ENCODE measurements at places on chromosomes 16 and 17.

DNA sequence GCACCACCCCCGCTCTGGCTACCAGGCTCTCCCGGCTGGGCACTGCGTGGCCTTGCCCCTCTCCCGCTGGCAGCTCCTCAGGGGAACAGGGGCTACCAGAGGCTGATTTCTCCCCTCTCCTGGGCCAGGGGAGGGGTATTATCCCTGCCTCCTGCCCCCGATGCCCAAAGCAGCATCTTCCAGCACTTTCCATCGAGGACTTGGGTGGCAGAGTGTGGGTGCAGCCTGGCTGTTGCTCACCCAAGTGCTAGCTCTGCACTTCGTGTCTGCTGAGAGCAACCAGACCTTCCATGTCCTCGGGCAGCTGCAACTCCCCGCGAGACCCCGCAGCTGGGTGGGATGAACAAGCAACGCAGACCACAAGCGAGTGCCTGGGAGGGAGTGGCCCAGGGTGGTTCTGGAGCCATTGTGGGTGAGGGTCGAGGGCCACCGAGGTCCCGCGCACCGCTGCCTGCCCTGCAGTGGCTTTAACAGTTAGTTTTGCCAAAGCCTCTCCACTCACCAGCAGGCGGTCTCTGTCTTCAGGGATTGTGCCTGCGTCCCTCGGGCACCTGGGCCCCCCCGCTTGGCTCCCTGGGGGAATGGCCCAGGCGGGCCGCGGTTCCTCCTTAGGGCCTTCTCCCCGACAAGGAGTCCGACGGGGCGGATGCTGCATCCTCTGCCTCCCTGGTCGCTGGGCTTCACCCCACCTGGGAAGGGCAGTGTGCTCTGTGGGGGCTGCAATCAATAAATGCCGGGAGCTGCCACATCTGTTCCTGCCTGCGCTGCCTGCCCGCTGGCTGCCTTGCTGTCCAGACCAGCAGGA is 8.4 kb downstream of the SLC25A10 start:
- DNase-seq: no peak

DNA sequence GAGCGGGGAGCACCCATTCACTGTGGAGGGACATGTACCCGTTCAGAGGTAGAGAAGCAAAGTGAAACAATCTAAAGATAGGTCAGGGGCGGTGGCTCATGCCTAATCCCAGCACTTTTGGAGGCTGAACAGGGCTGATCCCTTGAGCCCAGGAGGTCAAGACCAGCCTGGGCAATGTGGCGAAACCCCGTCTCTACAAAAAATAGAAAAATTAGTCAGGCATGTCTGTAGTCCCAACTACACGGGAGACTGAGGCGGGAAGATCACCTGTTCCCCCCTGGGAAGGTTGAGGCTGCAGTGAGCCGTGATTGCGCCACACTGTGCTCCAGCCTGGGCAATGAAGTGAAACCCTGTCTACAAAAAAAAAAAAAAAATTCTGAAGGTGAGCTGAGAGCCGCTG is 21.7 kb downstream of the MYL4 start:
- DNase-seq: no peak

GRCh38 chr16:83968891-83969649 is 1.0 kb downstream of the NECAB2 start:
- DNase-seq: no peak

DNA sequence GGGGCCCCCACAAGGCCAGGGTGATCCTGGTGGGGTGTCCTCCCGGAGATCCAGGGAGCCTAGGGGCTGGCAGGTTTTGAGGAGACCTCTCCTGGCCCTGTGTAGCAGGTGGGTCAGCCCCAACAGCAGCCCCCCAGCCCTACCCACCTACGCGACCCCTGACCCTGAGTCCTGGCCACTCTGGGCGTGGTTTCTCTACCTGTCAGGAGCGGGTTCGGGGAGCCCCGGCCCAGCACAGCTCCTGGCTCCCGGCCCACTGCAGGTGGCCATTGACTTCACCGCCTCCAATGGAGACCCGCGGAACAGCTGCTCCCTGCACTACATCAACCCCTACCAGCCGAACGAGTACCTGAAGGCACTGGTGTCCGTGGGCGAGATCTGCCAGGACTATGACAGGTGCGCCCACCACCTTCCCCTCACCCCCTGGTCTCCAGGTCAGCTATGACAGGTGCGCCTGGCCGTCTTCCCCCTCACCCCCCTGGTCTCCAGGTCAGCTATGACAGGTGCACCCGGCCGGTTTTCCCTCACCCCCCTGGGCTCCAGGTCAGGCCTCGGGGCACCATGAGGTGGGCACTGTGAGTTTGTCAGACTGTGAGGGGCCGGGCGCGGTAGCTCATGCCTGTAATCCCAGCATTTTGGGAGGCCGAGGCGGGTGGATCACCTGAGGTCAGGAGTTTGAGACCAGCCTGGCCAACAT is 13.0 kb downstream of the CPNE7 start:
- DNase-seq: no peak

DNA sequence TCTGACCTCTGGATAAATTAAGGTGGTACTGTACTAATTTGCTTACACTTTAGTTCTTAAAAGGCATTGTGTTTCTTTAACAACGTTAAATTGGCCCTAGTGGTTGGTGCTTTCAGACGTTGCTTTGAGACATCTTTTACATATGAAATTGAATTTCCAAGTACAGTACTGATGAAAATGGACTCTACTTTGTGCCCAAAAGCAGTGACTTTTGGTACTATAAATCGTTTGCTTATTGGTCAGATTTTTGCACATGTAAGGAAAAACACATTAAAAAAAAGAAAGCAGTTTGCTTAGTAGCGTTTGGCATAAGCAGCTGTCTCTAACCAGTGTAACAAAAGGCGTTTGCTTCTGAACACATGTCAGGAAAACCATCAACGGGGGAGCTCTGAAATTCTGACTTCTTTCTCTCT is 139.6 kb downstream of the CDK5R1 start:
- DNase-seq: no peak

DNA sequence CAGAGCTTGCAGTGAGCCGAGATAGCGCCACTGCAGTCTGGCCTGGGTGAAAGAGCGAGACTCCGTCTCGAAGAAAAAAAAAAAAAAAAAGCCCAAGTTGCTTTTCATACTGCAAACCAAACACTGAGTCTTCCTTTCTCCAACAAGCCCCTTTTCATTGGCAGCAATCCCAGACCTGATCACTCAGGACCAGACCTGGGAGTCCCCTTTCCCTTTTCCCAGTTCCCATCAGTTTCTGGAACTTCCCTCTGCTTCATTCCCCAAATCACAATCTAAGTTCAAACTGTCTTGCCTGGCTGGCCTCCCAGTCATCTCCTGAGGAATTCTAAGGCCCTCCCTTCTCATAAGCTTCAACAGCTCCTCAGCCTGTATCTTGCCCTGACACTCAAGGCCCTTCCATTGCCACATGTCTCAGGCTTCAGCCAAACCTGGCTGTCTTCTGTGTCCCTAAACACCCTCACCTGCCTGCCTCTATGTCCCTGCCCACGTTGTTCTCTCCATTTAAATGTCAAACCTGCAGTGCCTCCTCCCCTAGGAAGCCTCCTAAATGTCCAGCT is 11.8 kb upstream of the PHF12 start:
- no peak for DNase-seq

GRCh38 chr17:45787656-45788055 is 3.5 kb downstream of the CRHR1 start:
- no peak for DNase-seq

DNA sequence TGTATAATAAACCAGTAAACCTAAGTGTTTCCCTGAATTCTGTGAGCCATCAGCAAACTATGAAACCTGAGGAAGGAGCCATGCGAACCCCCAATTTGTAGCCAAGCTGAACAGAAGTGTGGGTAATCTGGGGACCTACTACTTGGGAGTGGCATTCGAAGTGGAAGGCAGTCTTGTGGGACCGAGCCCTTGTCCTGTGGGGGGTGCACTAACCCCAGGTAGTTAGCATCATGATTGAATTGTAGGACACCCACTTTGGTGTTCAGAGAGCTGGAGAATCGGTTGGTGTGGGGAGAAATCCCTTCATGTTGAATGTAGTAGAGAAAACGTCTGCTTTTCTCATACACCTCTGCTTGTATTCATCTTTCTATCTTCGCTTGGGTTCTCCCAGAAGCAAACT is 79.7 kb upstream of the CPHXL start:
- DNase-seq: no peak

- peak; percentile 49 for DNase-seq
Measured at GRCh38 chr17:46212634-46213435, 19.6 kb upstream of the KANSL1 start.

- no peak for DNase-seq
Measured at GRCh38 chr16:19295393-19295792, 9.9 kb downstream of the CLEC19A start.

GRCh38 chr17:67629971-67630320 is 87.8 kb upstream of the NOL11 start:
- DNase-seq: no peak

- no peak for DNase-seq
Measured at GRCh38 chr17:75325348-75325747, 36.1 kb upstream of the SLC25A19 start.

DNA sequence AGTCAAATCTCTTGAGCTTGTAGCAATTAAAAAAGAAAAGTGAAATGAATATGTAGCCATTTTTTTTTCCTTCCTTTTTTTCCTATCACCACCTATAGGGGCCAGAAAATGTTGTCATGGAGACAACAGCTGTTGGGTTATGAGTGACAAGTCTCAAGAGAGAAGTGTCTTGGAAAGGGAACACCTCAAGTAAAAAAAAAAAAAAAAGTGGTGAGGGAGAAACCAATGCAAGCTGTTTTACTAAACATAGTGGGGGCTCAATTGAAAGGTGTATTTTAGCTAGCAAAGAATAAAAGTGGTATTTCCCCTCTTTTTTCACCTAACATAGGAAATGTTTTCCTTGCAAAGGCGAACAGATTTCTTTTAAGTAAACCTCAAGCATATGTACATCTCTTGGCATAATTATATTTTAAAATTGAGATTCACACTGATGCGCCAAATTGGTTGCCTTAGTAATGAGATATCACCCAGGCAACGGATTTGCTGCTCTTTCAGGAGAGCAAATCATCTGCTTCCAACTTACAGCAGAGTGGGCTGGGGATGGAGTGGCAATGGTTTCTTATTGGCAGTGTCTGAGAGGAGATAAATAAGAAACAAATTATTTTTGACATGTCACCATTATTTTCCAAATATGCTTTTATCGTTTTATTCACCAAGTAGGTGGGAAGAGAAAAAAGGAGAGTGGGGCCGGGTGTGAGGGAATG is 183.6 kb downstream of the MYO1D start:
- DNase-seq: no peak

Measured in stimulated activated CD4-positive, alpha-beta T cell treated with anti-CD3 and anti-CD28 coated beads, TNF-alpha, amount 100 ng/mL, for 1 hour (primary cell).